Inflammatory macrophage (primary cell): ENCODE measurements at places on chromosomes 16 and 17.

- DNase-seq: peak; percentile 69
Measured at GRCh38 chr16:27408602-27409031, 6.6 kb downstream of the IL21R start.

GRCh38 chr16:87653234-87653633 lies 50.9 kb downstream of the JPH3 start:
- DNase-seq: no peak

- no peak for DNase-seq
Measured at GRCh38 chr17:61758430-61758829, 104.9 kb downstream of the BRIP1 start.

- DNase-seq: no peak
Measured at GRCh38 chr16:11024333-11025053, 80.1 kb downstream of the CLEC16A start.

DNA sequence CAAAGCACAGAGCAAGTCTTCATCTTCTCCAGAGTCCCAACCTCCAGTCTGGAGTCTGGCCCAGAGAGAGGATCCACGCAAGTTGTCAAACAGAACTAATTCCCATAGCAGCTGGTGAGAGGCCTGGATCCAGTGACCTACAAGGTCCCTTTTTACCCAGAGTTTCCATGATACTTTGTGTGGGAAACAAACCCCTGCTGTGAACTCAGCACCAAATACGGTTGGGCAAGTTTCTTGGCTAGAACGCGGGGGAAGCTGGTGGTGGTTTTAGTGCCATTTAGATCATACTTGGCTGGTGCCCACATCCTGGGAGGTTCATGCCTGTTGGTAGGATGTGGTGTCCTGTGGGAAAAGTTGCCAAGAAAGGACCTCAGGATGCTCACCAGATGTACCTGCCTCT lies 18.1 kb downstream of the TMC7 start:
- no peak for DNase-seq

DNA sequence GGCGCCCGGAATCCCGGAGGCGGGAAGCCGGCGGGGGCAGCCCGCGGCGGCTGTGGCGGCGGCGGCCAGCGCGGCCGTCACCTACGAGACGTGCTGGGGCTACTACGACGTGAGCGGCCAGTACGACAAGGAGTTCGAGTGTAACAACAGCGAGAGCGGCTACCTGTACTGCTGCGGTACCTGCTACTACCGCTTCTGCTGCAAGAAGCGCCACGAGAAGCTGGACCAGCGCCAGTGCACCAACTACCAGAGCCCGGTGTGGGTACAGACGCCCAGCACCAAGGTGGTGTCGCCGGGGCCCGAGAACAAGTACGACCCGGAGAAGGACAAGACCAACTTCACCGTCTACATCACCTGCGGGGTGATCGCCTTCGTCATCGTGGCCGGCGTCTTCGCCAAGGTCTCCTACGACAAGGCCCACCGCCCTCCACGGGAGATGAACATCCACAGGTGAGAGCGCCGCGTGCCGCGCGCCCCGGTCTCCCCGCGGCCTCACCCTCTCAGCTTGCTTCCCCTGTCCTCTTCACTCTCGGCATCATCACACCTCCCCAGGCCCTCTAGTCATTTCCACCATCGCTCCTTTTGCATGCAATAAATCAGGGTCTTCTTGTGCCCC lies 706 bp downstream of the SHISA6 start:
- no peak for DNase-seq

GRCh38 chr17:79985361-79985942 lies 50.2 kb downstream of the TBC1D16 start:
- DNase-seq: no peak

DNA sequence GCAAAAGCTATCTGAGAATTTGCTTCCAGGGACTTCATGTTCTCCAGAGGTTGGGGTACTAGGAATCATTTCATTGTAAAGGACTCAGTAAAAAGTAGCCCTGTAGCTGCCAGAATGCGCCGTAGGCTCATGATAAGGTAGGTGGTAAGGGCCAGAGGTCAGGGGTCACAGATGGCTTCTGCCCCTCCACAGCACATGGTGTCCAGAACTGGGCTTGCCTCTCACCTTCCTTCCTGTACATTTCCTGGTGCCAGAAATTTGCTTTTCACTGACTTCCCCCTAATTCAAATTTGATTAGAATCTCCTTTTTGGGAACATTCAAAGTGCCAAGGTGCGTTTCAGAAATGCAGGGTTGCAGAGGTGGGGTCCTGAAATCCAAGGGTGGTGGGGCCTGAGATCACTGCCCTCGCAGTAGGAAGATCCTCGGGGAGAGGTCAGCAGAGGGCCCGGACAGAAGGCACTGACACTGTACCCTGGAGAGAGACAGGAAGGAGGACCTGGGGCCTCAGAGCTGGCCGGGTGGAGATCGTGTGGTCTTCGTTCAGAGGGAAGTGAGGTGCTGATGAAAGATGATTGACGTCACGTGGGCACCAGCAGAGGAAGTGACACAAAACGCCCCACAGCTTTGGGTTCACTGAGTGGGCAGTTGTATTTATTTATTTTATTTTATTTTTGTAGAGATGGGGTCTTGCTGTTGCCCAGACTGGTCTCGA lies 25.5 kb upstream of the METRNL start:
- peak; percentile 92 for DNase-seq

DNA sequence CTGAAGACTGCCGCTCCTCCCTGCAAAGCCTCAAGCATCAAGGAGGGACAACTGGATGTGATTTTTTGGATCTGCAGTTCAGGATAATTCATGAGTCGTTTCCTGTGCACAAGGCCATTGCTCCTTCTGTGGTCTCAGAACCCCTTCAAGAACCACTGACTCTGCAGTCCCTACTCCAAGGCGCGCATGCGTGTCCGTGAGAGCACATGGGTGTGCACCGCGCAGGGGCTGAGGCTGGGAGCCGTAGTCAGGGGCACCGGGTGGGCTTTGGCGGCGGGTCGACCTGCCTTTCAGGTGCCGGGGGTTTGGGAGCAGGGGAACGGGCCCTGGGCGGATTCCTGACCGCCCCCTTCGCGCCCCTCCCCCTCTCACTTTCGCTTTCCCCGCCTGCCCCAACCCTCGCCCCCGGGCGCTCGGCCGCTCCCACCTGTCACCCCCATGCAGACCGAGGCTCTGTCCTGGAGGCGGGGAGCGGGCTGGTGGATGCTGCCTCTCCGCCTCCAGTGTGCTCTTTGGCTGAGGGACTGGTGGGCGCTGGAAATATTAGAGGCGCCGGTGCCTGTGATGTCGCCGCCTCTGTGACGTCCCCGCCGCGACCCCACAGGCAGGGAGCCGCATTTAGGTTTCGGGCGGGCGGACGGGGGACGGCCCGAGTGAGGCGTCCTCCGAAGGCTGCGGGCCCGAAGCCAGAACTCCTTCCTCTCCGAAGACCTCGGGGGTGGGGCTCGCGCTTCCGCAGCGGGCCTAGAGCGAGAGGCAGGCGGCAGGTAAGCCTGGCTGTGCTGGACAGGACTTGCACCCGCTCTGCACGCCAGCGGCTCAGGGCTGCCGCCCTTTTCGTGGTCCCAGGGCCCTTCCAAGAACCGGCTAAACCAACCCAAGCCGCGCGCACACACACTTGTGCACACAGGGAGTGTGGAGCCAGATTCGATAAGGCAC lies at the start of gene SPATA32:
SPATA32 (minus strand) TSS at position 518 of the 939 bp plus-strand sequence; CDS start at position 440, 78 bp downstream.
- peak; percentile 11 for DNase-seq
